Uterus (tissue), 4 donors: ENCODE measurements at places on chromosomes 7 and 10. TPM values are rescaled to one million over a fixed set of nuclear protein-coding genes. Genes with fewer than 3 reads are reported as not detected.

DNA sequence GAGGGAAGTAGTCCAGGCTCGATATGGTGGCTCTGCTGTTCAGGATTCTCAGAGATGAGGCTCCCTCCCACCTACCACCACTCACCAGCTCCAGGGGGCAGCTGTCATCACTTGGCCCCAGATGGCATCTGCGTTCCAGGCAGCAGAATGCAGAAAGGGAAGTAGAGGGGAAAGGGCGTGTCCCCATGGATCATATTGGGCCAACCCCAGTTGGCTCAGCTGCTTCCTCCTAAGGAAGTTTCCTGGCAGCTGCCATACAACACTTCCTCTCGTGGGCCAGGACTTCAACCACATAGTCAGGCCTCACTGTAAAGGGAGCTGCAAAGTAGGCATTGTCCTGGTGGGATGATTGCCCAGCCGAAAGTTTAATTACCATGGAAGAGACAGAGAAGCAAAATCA lies 1.6 kb upstream of the TEX36 start:
- no peaks in the 10 kb centered on the region for H3K36me3 ChIP-seq
- no peak overlapping the region for H3K27ac ChIP-seq
- DNase-seq, result no peak
- H3K27me3 ChIP-seq, result no peaks in the 10 kb centered on the region

Gene ZNF248
- 51.2 TPM for total RNA-seq

Gene HOXA4
- 0.26 TPM for total RNA-seq

Gene EFCAB10
- not detected for total RNA-seq

DNA sequence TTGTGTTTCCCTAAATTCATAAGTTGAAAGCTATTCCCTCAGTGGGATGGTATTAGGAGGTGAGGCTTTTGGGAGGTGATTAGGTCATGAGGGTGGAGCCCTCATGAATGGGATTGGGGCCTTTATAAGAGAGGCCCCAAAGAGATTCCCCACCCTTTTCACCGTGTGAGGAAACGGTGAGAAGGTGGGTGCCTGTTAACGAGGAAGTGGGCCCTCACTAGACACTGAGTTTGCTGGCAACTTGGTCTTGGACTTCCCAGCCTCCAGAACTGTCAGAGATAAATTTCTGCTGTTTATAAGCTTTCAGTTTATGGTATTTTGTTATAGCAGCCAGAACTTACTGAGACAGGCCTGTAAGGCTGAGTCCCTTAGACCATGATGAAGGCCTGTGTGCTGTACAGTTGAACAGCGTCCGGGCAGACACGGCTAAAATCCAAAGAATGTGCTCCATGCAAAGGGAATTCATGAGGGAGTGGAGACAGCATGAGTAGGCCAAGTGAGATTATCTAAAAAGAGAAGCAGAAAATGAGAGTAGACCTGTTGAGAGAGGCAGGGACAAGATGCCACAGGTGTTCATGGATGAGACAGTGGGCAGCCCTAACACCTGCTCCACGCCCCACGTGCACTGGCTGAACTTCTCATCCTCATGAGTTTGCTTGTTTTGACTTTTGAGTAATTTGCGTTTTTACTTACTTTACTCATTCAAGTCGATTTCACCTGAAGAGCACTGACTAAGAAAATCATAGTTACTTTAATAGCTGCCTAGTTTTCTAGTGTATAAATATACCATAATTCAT lies 66.9 kb upstream of the SFMBT2 start:
- H3K27ac ChIP-seq, result no peak overlapping the region
- no peak for DNase-seq
- H3K4me1 ChIP-seq, result no peaks in the 10 kb centered on the region
- no peaks in the 10 kb centered on the region for H3K27me3 ChIP-seq
- no peaks in the 10 kb centered on the region for H3K36me3 ChIP-seq

DNA sequence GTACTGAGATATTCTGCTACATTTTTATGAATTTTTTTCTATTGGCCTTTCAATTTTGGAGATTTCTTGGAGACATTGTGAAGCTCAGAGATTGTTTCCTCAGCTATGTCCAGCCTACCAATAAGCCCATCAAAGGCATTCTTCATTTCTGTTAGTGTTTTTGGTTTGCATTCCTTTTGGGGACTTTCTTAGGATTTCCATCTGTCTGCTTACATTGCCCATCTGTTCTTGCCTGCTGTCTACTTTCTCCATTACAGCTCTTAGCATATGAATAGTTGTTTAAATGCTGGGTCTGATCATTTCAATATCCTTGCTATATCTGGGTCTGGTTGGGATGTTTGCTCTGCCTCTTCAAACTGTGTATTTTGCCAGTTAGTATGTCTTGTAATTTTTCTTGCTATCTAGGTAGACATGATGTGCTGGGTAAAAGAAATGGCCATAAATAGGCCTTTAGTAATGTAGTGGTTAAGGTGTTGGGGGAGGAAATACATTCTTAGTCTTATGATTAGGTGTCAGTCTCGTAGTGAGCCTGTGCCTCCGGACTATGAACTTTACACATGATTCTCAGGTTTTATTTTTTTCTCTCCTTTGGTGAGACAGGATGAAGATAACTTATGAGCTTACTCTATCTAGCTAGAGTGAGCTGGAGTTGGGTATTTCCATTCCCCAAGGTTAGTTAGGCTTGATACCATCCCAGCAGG lies 32.6 kb upstream of the NME8 start:
- no peaks in the 10 kb centered on the region for H3K36me3 ChIP-seq
- H3K27me3 ChIP-seq, result no peaks in the 10 kb centered on the region
- no peak overlapping the region for H3K27ac ChIP-seq
- DNase-seq, result no peak
- no peaks in the 10 kb centered on the region for H3K4me1 ChIP-seq
- no peak overlapping the region for H3K4me3 ChIP-seq

Gene DDC
- not detected for total RNA-seq

- no peaks in the 10 kb centered on the region for H3K36me3 ChIP-seq
- H3K4me1 ChIP-seq, result no peaks in the 10 kb centered on the region
- H3K27me3 ChIP-seq, result no peaks in the 10 kb centered on the region
- no peak overlapping the region for H3K4me3 ChIP-seq
- no peak for DNase-seq
These were observed 62.9 kb downstream of the AKR1B1 start for GRCh38 chr7:134396031-134396430.
